ENCODE measurements at places on chromosomes 2 and 18.

DNA sequence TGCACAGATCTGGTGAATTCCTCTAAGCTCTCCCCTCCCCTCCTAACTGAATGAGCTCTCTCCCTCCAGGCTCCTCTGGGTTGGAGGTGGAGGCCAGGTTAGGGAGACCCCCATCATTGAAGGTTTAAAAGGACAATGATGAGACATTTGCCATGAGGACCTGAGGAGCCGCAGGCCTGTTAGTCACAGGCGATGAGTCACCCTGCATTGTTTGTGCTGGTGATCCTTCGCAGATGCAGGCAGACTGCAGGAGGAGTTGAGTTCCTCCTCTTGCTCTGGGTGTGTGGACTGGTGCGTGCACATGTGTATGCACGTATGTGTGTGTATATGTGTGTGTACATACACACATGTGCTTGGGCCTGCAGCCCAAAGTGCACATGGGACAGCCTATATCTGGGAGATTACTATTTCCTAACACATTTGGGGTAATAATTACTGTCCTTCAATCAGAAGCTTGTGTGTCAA is 42.0 kb downstream of the MCFD2 start:
- DNase-seq: peak; percentile 89

DNA sequence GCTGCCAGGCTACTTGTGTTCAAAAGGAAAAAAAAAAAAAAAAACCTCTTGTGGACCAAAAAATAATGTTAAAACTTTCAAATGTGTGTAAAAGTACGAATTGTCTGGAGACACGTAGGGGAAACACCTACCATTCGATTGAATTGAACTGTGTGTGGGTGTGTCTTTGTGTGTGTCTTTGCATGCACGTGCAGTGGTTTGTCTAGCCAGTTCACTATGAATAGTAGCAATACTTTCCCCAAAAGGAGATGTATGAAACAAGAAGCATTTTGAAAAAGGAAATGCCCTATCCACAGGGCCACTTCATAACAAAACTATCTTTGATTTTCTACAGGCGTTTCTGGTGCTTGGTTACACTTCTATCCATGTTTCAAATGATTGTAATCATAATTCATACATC is 186.8 kb downstream of the RPRM start:
- DNase-seq: no peak

GRCh38 chr18:24934258-24934932 is 417.6 kb downstream of the ZNF521 start:
- no peak for DNase-seq

GRCh38 chr2:3343012-3343411 is 34.6 kb downstream of the EIPR1 start:
- no peak for DNase-seq

DNA sequence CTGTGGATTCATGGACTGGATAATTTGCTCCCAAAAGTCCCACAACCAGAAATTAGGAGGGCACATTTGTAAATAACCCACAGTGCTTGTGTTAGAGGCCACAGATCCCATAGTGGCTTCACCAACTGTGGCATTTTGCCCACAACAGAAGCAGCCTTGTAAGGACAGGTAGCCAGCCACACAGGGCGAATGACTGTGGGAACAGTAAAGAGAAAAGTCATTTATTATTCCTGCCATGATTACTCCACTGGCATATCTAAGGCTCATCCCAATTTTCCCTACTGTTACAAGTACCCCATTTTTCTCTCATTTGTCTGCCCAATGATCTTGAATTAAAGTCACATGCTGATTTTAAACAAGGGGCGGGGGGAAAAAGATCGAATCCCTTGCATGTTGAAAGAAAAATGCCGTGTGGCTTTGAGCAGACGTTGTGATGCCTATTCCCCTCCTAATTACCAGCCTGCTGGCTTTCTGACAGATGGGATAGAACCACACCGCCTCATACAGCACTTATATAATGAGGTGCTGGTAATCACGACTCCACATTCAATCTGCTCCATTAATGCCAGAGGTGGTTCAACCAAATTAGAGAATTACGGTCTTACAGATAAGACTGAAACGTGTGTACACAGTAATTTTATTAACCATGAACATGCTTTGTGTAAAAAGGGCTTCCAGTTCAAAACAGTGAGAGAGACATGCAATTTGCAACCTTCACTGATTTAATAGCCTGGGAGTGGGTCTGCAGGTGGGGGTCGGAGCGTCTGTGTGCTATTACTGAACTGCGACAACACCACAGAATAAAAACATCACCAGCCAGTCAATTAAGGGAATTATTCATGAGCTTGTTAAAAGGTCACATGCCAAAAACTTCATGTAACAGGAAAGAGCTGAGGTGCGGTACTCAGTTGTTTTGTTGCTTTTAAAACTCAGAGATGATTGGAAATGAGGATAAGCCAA is 196.0 kb downstream of the TMEM163 start:
- no peak for DNase-seq

DNA sequence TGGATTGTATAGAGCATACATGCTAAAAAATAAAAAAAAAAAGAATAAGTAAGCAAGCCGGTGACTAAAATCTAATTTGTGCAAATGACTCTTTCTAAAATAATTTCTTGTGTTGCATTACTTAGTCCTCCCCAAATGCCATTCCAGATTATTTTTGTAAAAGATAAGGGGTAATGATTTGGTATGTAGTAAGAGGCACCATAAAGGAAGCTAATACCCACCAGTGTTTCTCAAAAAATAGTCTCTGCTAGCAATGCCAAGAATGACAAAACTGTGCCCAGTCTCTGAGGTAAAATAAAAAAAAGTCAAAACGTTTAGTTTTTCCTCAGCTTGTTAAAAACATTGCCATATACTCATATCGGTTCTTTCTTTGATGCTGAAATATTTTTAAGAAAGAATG is 2.7 kb downstream of the METTL5 start:
- no peak for DNase-seq

DNA sequence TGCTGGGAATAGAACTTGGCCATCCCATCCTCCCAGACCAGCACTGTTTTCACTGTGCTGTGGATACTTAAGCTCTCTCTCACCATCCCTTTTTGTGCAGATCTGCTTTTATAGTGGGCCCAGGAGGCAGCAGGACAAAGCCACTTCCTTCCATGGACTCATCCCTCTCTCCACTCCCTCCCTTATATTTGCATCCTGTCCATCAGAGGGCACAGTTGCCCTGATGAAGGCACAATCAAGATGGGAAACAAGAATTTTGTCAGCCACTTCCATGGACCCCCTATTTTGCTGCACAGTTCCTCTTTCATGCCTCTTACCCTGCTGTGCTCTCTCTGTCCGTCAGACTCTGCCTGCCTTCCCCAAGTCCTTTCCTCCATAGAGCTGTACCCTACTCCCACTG is 338.7 kb downstream of the HRH4 start:
- DNase-seq: no peak

DNA sequence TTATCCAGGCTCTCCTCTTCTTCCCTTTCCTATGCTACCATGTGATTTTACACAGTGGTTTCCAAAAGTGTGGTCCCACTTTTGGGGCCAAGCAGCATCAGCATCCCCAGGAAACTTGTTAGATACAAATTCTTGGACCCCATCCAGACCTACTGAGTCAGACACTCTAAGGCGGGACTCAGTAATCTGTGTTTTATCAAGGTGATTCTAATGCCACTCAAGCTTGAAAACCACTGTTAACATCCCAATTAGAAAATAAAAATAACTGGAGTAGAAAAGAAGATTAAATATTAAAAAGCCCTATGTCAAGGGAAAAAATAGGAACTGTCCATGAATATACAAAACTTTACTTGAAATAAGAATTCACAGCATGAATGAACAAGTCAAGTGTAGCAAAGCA is 10.8 kb downstream of the DSG2 start:
- no peak for DNase-seq

DNA sequence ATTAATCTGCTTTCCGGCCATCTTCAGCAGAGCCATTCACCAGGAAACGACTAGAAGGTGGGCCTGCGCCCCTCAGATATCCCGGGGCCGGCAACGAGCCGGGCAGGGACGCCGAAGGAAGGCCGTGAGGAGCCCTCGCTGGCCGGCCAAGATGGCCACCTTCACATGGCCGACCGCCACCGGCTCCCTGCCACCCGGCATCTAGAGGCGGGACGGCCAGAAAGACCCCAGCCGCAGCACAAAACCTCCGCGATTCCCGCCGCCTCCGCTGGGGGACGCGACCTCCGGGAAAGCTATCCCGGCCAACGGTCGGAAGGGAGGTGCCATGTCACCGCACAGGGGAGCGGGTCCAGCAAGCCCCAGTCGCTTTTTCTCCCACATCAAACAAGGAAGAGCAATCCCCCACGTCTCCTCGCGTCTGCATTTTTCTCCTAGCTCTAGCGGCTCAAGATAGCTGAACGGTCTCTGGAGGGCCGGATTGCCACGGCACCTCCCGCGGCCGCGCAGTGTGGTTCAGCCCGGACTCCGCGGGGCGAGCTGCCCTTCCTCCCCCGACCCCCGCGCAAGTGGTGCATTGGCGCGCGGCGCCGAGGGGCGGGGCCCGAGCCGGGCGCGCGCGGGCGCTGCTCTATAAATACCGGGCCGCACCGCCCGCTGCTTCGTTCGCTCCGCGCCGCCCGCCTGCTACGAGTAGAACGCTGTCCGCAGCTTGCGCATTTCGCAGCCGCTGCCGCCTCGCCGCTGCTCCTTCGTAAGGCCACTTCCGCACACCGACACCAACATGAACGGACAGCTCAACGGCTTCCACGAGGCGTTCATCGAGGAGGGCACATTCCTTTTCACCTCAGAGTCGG is at the start of gene MAT2A:
MAT2A (plus strand) TSS at position 662 of the 854 bp plus-strand sequence; CDS start at position 782, 120 bp downstream.
- peak; percentile 98 for DNase-seq

- peak; percentile 55 for DNase-seq
Observed at GRCh38 chr2:118577202-118577601, 270.2 kb downstream of the EN1 start.

DNA sequence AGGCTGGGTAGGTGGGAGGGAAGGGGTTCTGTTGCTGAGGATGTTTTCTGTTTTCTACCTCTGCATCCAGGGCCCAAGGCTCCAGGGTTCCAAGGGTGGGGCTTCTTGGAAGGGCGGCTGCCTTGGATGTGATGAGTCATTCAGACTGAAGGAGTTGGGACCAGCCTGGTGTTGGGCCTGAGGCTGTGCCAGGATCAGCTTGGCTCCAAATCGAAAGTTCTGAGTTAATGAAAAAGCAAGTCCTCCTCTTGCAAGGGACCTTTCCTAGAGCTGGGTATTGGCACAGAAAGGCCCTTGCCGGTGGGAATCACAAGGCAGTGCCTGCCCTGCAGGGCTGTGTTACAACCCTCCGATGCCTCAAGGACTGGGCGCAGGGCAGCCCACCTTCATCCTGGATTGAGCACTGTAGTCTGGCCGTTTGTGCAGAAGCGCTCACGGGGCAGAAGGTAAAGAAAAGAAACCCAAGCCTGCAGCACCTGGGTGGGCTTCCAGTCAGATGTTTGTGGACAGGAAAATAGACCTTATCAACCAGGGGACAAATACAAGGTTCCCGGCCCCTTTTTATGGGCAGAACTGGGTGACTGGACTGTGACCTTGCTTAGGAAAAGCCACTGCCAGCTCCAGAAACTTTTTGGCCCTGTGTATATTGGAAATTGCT is 52.5 kb upstream of the MCFD2 start:
- peak; percentile 90 for DNase-seq

- DNase-seq: no peak
Observed at GRCh38 chr2:6993229-6993640, 76.0 kb downstream of the RNF144A start.

GRCh38 chr2:72130659-72131360 is 16.9 kb downstream of the CYP26B1 start:
- no peak for DNase-seq

- no peak for DNase-seq
Observed at GRCh38 chr2:191435141-191435540, 189.9 kb downstream of the MYO1B start.

DNA sequence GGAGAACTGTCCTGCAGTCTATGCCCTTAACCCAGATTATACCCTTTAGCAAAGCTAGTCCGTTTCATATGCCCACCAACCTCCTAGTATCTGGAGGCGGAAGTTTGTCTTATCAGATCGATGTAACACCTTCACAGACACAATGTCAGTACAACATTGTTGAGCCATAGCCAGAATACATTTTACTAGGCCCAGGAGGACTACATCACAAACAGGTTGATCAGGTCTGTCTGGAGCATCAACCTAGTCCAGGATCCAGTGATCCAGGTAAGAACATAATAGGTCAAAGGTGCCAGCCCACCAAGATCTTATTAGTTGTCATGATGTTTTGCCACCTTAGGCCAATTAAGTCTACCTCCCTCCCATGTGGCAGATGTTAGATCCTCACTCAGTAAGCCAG is 2.0 kb upstream of the TPRKB start:
- DNase-seq: no peak

- DNase-seq: no peak
Observed at GRCh38 chr2:74290066-74290465, 53.1 kb downstream of the SLC4A5 start.

GRCh38 chr2:189544318-189545042 is 36.1 kb downstream of the SLC40A1 start:
- no peak for DNase-seq

DNA sequence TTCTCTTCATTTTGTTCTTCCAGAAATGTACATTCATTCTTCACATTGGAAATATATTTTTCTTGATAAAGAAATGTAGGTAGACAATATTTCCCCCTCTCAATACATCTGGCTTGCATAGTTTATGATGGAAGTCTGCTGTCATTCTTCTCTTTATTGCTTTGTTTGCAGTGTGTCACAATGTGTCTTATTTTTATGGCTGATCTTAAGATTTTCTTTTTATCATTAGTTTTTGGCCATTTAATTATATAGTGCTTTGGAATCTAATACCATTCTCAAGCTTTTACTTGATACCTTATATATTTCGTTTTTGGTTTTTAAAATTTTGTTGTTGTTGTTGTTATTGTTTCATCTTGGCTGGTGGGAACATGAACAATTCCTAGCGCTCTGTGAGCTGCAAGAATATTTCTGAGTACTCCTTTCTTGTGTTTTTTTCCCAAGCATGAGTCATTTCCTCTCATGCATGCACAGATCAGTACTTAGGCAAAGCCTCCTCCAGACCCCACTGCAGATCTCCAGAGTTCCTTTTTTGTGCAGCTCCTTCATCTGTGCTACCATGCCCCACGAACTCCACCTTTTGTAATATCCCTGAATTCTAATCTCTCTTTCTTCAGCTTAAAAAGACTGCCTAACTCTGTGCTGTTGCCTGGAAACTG is 13.7 kb upstream of the MMADHC start:
- DNase-seq: no peak

DNA sequence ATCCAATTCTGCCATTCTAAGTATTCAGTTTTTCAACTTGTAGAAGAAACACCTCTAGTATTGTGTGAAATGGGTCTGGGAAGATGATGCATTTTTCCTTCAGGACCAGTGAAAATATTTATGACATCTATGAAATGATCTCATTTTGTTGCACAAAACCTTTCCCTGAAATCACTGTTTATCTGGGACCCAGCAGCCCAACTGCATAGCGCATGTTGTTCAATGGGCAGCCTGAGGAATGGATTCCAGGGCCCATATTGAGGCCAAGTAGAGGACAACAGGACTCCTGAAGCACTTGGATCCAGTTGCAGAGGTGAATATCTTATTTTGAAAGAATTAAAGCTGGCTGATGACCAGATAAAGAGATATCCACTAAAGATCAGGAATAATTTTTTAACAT is 7.3 kb downstream of the RBMS1 start:
- DNase-seq: peak; percentile 49

DNA sequence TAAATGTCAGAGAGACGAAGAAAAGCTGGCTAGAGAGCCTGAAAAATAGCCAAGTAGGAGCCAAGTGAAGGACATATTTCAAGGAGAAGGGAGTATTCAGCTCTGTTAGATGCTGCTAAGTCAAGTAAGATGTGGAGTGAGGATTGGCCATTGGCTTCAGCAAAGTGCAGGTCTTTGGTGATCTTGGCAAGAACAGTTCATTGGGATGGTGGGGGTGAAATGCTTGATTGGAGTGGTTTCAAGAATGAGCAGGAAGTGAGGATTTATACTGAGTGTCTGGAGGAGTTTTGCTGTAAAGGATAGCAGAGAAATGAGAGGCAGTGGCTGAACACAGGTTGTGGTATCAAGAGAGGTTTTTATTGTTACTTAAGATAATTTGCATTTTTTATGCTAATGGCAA is 139.7 kb downstream of the PRPF40A start:
- no peak for DNase-seq

All from GM03348 (cell line).